Right renal cortex interstitium (tissue), 3 donors: ENCODE measurements at places on chromosomes 11 and 22. TPM values are rescaled to one million over a fixed set of nuclear protein-coding genes. Genes with fewer than 3 reads are reported as not detected.

The CDC45 gene
- polyA plus RNA-seq = 17.0 TPM

- no peak for DNase-seq
Observed at GRCh38 chr11:96622026-96622634, 232.3 kb downstream of the JRKL start.

GRCh38 chr11:133945087-133945974, 11.4 kb downstream of the IGSF9B start:
- DNase-seq = no peak

DNA sequence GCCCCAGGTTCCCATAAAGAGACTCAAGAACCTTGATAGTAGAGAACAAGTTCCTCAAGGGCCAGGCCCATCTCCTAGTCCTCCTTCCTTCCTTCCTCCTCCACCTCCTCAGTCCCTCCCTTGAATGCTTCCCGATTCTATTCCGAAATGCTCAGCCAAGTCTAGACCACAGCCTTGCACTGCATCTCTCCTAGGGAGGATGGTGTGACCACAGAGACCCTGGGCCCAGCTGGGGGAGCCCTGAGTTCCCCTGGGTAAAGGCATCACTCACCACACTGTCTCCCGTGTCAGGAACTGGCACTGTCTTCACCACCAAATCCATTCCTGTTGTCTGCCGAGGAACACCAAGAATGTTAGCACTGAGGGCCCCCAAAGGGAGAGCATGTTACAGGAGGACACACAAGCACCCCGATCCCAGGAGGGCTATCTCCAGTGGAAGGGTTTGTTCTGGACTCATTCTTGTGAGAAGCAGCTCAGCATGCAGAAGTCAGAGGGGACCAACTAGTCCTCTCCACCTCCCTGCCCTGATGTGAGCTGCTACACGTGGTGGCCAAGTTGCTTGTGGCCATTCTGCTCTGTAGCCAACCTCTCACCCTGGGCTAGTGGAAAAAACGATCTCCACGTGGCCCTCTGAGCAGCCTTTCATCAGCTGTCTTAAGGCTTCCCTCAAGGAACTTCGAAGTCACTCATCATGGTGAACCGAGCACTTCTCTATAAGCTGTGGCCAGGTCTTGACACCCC, 8.7 kb downstream of the IFT27 start:
- DNase-seq = no peak

The SCUBE1 gene
- 6.6 TPM for polyA plus RNA-seq

The TSGA10IP gene
- not detected for polyA plus RNA-seq

DNA sequence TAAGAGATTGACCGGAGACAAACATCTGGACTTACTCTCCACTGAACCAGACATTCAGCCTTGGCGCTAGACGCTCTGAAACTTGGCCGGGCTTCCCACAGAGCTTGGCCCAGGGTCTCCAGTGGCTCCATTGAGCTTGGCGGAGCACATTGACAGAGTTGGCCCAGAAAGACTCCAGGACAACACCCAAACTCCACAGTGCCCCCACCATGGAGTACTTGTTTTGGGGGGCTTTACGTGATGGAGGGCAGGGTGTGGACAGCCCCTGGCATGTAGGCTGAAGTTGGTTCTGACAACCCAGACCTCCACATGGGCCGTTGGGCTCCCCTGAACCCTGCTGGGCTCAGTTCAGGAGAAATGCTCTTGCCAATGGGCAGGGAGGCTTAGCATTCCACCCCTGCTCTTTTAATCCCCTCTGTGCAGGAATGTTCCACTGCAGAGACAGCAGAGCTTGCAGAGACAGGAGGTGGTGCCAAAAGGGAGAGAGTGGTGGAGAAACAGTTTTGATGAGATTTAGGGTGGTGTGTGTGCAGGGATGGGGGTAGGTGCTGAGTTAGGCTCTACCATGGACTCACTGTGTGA, 102.4 kb upstream of the TIMP3 start:
- DNase-seq = no peak

GRCh38 chr11:21174781-21175180, 505.4 kb downstream of the NELL1 start:
- no peak for DNase-seq

The CRYBA4 gene
- polyA plus RNA-seq = not detected

The ZNF143 gene
- polyA plus RNA-seq = 30.0 TPM

DNA sequence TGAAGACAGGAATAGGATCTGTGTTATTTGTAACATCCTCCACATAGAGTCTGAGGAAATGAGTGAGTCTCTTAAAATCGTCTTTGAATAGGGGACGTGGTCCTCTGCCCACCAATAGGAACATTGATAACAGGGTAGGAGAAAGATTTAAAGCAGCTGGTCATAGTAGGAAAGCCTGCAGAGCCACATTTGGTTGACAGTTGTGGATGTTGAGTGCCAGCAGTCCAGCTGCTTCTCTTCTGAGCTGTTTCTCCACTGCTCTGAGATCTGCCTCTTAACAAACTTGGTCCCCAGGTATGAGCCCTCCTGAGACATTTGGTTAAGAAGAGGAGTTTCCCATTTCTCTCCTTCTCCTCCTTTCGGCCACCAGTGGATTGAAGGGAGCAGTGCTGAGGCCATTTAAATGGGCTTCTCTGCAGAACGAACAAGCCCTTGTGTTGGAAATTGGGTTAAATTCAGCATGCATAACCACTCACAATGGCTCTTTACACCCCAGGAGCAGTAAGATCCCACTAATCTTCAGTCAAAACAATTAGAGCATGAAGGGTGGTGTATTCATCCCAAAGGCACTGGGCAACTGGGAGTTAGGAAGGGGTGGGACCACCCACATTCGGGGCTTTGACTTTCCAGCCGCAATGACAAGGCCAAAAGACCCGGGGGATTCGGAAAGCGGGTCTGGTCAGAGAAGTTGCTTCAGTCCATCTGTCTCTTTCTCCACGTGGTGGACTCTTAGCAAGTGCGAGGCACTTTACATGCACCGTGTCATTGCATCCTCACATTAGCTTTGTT, 32.3 kb downstream of the MIAT start:
- DNase-seq = no peak

DNA sequence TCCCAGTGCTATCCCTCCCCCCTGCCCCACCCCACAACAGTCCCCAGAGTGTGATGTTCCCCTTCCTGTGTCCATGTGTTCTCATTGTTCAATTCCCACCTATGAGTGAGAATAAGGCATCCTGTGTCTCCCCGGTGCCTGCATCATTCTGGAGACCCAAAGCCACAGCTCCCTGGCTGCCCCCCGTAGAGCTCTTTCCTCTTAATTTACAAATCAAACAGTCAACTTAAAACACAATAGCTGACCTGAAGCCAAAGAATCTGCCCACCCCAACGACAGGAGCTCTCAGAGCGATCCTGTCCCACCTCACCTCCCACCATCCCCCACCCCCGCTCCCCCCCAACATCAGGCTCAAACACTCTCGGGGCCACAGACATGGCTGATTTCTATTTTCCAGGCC, 558.3 kb downstream of the BRD1 start:
- no peak for DNase-seq

The MYO18B gene
- polyA plus RNA-seq = 0.25 TPM

- DNase-seq = no peak
Observed at GRCh38 chr22:47696776-47697175, 934.3 kb downstream of the TBC1D22A start.

The OR8D1 gene
- not detected for polyA plus RNA-seq

GRCh38 chr22:33897448-33897835, 22.8 kb downstream of the LARGE1 start:
- DNase-seq = no peak

The TSSK2 gene
- 0.28 TPM for polyA plus RNA-seq

GRCh38 chr11:33658195-33658900, 42.3 kb downstream of the C11orf91 start:
- no peak for DNase-seq

DNA sequence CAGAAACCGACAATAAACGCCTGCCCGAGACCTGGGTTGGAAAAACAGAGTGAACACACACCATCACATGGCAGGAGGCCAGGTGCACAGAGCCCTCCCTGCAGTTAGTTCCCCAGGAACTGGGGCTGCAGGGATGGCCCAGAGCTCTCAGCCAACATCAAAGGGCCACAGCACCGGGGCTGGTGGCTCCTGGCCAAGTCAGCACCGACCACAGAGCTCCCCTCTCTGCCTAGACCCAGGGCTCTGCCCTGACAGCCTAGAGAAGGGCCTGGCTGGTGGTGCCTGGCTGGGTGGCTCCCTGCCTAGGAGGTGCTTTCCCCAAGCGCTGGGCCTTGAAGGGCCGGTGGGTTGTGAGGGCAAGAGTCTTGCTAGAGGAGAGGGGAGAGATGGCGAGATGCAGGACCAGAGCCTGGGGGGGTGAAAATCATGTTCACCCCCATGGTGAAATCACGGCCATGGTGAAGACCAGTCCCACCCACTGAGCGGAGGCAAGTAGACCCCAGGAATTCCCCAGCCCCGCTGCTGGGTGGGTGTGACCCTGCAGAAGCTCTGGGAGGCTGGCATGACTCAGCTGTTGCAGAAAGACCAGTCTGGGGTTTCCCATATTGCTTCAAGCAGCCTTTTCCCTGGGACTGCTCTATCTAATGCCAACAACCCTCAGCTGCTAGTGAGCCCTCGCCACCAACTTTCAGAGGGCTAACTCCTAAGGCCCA, 7.2 kb upstream of the BID start:
- DNase-seq = no peak

GRCh38 chr11:58525037-58525614, 17.2 kb upstream of the OR5B21 start:
- no peak for DNase-seq

GRCh38 chr11:128227466-128227865, 359.9 kb downstream of the ETS1 start:
- no peak for DNase-seq

- no peak for DNase-seq
Observed at GRCh38 chr22:16954060-16954403, 54.0 kb downstream of the GAB4 start.

The TRIM66 gene
- polyA plus RNA-seq = 8.9 TPM

DNA sequence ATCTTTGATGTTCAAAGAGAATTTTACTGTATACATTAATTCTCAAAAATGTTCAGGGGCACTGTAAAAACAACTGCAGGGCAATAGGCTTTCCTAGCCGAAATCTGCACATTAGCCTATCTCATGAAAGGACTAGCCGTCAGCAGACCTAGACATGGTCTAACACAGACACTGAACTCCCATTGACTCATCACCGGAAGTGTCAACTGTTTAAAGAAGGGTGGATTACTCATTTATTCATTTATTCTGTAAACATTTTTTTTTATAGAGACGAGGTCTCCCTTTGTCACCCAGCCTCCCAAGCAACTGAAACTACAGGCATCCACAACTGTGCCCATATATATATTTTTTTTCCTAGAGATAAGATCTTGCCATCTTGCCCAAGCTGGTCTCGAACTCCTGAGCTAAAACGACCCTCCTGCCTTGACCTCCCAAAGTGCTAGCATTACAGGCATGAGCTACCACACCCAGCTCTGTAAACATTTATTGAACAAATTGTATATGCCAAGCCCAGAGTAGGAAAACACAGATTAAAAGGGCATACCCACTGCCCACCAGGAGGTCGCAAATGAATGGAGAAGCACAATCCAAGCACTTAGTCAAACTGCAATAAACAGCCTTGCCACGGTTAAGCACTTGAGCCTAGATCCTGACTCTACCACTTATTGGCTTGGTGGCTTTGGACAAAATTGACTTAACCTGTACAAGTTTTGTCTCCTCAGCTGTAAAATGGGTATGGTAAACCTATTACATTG, 26.6 kb downstream of the RAB30 start:
- DNase-seq = no peak

DNA sequence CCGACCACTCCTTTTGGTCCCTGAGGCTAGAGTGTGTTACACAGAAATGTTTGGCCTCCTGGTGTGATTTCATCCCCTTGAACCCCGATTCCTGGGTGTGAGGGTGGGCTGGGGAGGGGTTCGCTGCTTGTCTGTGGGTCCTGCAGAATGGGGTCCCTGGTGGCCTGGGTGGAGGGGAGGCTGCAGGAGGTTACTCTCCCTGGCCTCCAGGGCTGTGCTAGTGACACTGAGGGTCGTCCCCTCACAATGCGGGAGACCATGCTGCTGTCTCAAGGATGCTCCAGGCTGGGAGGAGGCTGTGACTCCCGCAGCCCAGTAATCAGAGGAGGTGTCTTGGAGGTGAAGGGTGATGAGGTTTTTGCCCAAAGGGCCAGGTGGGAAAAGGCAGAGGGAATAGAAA, 17.0 kb upstream of the OMP start:
- DNase-seq = no peak

DNA sequence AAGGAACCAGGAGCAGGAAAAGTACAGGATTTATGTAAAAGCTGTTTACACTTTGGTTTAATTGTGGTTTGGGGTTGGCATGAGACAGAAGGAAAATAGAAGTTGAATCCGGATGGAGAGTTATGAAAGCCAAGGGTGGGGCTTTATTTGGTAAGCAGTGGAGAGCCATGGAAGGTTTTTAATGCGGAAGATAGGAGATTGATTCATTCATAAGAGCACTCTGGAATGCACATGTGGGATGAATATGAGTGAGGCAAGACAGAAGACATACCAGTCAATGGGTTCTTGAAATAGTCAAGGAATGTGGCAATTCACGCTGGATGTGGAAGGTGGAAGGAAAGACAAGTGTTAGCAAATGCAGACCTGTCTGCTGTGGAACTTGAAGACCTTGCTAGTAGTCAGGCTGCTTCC, 9.3 kb upstream of the GLB1L3 start:
- DNase-seq = no peak

The ANKK1 gene
- polyA plus RNA-seq = 0.21 TPM

- no peak for DNase-seq
Observed at GRCh38 chr11:1089738-1090599, 15.3 kb downstream of the MUC2 start.

DNA sequence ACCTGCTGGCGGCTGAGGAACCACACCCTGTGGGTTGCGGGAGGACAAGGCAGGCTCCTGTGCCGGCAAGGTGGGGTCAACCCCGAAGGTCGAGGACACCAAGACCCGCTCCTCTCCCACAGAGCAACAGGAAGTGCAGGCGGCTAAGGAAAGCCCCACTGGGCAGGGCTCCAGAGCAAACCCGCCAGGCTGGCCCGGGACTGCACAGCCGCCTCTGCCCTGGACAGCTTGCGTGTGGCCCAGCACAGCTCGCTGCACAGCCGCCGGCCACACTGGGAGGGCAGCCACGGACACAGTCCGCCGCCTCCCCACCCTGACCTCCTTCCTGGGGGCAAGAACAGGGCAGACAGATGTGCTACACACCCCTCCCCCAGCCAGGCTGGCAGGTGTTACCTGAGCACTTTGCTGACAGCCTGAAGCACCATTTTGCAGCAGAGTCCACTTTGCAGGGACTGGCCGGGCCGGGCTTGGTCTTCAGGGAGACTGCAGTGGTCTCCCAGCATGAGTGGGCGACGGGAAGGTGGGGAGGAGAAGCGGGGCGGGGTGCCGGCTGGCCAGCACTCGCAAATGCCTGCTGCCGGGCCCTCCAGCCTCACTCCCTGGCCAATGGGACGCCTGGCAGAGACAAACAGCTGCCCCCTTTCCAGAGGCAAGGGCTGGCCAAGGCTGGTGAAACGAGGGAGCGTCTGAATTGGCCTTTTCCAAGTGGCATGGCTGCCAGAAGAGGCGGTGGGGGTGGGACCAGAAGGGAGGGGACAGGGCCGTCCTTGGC, at the start of gene MOB2:
Gene MOB2, minus strand, starts transcription at position 726 of the 772 bp plus-strand sequence. Its CDS starts 223 bp downstream, at position 503.
- no peak for DNase-seq
